ENCODE measurements at places on chromosomes 6 and 20.

DNA sequence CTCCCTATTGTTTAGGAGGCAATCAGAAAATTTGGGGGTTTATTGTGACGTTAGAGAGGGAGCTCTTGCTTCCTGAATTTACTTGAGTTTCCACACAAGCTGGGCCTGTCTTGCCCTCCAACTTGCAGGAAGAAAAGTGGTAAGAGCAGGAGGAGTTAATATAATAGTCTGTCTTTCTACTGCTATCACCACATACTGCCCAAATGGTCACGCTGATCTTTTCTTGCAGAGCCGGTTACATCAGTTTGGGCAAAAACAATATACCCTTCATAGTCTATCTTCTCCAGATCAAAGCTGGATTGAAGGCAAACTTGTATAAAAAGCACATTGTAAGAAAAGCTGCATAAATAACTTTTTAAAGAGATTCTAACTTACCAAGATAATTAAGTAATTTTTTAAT is 46.3 kb upstream of the ECHDC1 start:
- DNase-seq: no peak

DNA sequence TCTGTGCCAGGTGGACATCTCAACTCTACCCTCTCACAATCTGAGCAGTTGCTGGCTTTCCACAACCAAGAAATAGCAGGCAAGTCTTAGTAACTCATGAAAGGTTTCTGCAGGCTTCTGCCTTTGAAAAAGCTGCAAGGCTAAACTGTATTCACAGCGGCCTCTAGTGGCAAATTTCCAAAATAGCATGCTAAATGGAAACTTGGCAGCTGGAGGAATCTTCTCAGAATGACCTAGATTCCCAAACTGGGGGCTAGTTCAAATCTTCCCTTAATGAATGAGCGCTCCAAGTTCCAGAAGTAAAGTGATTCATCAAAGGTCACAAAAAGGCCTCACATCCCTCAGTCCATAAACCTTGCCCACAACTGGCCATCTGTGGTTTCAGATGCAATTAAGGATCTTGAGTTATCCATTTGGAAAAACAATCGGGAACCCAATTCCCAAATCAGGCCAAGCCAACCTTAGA is 11.9 kb upstream of the CPNE5 start:
- DNase-seq: no peak

DNA sequence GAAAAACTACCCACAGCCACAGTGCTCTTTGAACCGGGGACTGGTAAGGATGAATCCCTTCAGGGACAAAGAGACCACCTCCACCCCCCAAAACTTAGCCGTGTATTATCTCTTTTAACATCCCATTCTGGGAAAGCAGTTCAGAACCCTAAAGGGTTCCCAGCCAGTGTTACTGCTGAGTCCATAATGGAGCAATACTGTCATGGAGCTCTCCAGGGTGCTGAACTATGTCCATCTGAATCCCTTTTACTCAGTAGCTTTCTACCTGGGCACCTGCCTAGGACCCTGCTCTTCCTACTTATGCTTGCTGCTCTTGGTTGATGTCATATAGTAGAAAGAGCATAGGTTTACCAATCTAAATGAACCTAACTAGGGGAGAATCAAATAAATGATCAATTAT is 22.3 kb upstream of the SAYSD1 start:
- DNase-seq: no peak

DNA sequence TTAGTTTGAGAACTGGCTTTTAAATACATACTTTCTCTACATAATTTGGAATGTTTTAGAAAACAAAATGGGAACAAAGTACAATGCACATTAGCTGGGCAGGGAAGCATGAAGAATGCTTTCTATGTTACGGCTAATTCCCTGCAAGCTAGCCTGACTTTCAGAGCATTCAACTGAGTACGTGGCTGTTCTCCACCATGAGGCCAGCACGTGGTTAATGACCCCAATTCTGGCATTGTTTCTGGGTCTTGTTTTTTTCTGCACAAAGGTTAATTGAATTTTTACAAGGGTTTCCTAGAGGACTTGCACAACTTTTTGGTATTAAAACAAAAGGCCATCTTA is 208.6 kb upstream of the AGPAT4 start:
- no peak for DNase-seq

- no peak for DNase-seq
These were observed 274.0 kb upstream of the PREP start for GRCh38 chr6:105676857-105677256.

GRCh38 chr6:24775520-24776058 is 852 bp downstream of the GMNN start:
- DNase-seq: no peak

DNA sequence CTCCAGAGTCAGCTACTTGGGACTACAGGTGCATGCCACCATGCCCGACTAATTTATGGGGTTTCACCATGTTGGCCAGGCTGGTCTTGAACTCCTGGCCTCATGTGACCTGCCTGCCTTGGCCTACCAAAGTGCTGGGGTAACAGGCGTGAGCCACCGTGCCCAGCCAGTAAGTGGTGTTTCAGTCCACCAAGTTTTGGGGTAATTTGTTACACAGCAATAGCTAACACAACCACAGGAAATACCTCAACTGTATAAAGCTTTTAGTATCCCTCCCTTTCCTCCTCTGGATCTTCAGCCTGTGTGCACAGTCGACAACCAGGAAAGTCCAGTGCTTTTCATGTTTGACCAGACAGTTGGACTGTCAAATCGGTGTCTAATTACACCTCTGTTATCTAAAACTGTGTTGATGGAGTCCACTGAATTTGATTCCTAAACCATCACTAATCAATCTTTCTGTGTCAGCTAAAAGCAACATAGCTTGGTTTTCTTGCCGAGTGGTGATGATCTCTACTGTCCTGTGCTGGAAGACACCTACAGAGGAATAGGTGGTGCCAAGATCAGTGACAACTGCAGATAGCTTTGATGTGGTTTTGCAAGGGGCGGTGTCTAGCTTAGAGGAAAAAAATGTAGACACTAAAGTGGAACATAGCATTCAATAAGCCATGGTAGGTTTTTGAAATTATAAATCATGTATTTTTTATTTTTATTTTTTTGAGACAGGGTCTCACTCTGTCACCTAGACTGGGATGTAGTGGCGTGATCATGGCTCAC is 22.2 kb upstream of the ZBTB2 start:
- no peak for DNase-seq

DNA sequence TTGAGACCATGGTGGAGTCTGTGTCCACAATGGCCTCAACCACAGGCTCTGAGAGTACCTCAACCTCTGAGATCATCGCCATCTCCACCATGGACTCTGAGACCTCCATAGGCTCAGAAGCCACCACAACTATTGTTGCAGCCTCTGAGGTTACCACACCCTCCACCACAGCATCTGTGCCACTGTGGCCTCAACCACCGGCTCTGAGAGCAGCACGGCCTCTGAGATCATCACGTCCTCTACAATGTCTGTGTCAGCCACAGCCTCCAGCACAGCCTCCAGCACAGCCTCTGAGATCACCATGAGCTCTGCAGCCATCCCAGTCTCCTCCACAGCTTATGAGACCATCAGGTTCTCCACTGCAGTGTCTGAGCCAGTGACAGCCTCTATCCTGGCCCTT is 19.4 kb upstream of the MUC21 start:
- no peak for DNase-seq

DNA sequence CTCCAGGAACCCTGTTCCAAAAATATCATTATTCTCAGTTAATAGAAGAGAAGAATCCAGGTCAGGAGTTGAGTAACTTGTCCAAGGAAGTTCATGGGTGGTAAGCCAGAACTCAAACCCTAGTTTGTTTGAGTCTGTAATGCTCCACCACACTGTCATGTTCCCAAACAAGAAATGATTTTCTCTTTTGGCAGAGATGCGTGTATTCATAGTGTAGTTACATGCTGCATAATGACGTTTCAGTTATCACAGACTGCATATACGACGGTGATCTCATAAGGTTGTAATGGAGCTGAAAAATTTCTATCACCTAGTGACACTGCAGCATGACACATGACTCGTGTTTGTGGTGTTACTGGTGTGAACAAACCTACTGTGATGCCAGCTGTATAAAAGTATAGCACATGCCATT is 102.6 kb downstream of the TULP4 start:
- DNase-seq: no peak
